Fibroblast of the aortic adventitia (primary cell): ENCODE measurements at places on chromosomes 11 and 22. TPM values are rescaled to one million over a fixed set of nuclear protein-coding genes. Genes with fewer than 3 reads are reported as not detected.

- DNase-seq: no peak
Observed at GRCh38 chr11:68367252-68367651, 54.9 kb downstream of the LRP5 start.

GRCh38 chr11:116422956-116423600, 349.7 kb downstream of the BUD13 start:
- DNase-seq: no peak

- no peak for DNase-seq
Observed at GRCh38 chr11:119586181-119586580, 142.8 kb downstream of the NECTIN1 start.

GRCh38 chr11:19419021-19419750, 178.4 kb upstream of the E2F8 start:
- peak; percentile 85 for DNase-seq

GRCh38 chr22:21632237-21632895, at the start of gene CCDC116:
Gene CCDC116 (plus strand): TSS chr22:21632760. CDS start chr22:21633182, 422 bp downstream.
- DNase-seq: no peak

GRCh38 chr22:19663286-19663815, 51.0 kb upstream of the SEPTIN5 start:
- DNase-seq: peak; percentile 95

GRCh38 chr22:29987137-29987536, 93.1 kb upstream of the HORMAD2 start:
- DNase-seq: no peak

- DNase-seq: peak; percentile 70
Observed at GRCh38 chr11:795634-796564, 2.2 kb downstream of the SLC25A22 start.

GRCh38 chr11:5703741-5704536, 14.3 kb downstream of the TRIM22 start:
- DNase-seq: no peak

GRCh38 chr22:19984851-19985811, 31.5 kb downstream of the ARVCF start:
- no peak for DNase-seq

DNA sequence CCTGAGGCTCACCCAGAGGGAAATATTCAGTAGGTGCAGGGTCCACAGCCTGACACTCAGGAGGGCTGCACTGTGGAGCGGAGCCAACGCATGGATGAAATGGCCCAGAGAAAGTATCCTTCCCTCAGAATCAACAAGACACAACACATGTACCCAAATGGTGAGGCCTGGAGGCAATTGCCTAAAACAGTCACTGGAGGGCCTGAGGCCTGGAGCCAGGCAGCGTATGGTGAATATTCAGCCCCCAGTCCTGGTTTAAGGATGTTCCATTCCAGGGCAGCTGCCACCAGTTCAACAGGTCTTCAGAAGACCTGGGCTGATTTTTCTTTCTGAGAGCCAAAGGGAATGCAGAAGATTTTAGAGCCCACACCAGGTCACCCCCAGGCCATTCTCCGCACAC, 264.8 kb downstream of the INSC start:
- no peak for DNase-seq

DNA sequence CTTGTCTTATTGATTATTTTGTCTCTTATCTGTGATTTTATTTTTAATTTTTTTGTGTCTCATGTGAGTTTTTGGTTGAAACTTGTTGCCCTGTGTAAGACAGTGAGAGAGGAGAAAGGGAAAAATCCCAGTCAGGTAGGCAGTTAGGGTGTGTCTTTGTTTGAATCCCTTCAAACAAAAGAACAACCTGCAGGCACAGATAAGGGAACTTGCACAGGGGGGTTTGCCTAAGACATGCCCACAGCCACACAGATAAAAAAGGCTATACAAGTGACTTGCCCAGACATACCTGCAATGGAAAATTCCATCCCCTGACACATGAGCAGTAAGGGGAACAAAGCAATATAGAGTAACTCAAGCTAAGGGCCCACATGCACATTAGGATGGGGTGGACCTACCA, 127.8 kb upstream of the PLET1 start:
- DNase-seq: no peak

- peak; percentile 5 for DNase-seq
Observed at GRCh38 chr11:44139565-44140330, 44.3 kb downstream of the EXT2 start.

GRCh38 chr11:72668629-72669347, 5.4 kb downstream of the PDE2A start:
- no peak for DNase-seq

GRCh38 chr11:95706974-95707387, 82.6 kb downstream of the FAM76B start:
- no peak for DNase-seq

DNA sequence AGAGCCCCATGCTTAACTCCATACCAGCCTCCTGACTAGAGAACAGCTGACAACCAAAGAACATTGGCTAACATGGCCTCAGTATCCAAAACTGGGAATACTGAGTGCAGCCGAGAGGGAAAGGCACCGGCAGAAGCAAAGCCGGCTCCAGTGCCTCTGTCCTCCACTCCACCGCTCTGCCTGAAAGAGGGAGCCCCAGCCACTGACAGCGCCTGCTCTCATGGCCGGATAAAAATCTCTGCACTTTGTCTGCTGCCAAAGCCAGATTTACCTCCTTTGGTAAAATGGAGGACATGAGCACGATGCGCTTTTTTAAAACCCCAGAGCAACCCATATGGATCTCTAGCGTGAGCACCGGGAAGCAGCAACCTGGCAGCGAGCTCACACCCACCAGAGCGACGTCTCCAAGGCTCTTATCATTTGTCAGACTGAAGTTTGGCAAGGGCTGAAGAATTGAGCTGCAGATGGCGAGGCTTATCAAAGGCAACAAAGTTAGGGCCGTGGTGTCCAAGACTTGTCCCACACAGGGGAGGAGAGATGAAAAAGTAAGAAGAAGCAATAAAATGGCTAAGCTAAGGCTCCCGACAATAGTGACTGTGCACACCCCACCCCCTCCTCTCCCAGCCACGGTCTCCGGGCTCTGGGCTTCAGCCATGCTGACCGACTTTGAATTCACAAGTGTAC, 71.4 kb downstream of the EFCAB6 start:
- DNase-seq: peak; percentile 30

GRCh38 chr11:125338886-125339811, 156.9 kb downstream of the FEZ1 start:
- DNase-seq: peak; percentile 77

- DNase-seq: no peak
Observed at GRCh38 chr22:27895600-27895999, 23.5 kb downstream of the PITPNB start.

DNA sequence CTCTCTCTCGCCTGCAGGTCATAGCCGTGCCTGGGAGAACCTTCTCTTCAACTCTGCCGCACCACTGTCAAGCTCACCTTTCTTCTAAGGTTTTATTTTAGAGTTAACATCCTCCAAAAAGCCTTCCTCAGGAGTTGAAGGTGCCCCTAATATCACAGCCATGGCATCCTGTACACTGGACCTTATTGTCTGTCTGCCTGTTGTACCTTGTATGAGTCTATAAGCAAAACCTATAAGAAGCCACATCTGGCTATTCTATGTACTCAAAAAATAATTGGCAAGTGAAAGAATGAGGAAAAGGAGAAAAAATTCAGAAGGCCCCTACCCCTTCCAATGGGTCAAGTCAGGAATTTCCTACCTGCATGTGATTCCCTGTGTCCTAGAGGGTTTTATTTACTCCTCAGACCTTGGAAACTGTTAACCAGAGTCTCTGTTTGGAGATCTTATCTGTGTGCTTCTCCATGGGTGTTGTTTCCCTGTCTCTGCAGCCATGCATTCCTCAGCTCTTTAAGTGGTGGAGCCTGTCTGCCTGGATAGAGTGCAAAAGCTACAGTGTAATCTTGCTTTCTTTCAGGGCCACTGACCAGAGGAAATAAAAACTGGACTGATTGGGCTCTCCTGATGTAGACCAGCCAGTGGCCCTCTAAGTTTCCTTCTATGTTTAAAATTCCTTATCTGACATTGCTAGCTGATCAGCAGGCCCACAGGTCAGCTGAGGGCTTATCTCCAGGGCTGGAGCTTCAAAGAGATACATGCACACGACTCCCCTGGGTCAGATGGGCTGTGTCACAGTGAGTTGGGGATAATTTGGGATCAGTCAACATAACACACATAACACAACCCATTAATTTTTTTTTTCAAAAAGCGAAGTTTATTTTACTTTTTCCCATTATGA, 37.6 kb upstream of the TMEM135 start:
- peak; percentile 73 for DNase-seq

GRCh38 chr11:128587415-128587814, at the start of gene ETS1:
Gene ETS1 (minus strand): TSS chr11:128587558. CDS start chr11:128573130, 14,428 bp downstream.
- DNase-seq: no peak

Gene SERPING1
- 64.9 and 77.0 TPM in 2 replicates for total RNA-seq

Gene KRTAP5-11
- not detected in 2 replicates for total RNA-seq

Gene LRRC74B
- not detected in 2 replicates for total RNA-seq

Gene SPDYC
- not detected in 2 replicates for total RNA-seq

Gene SAA4
- 0.27 TPM in 1 of 2 replicates, not detected in the other for total RNA-seq

Gene LMNTD2
- 0.36 TPM in 1 of 2 replicates, not detected in the other for total RNA-seq

Gene MYOD1
- total RNA-seq: not detected in 2 replicates

Gene CD248
- total RNA-seq: 99.1 and 193 TPM in 2 replicates

Gene TBX1
- 2.8 TPM in 1 of 2 replicates, not detected in the other for total RNA-seq

Gene RAB36
- total RNA-seq: 3.5 and 4.6 TPM in 2 replicates

Gene SHISAL1
- 0.98 and 11.4 TPM in 2 replicates for total RNA-seq

Gene IL10RA
- total RNA-seq: not detected in 2 replicates

Gene P2RX6
- total RNA-seq: 0.63 and 5.9 TPM in 2 replicates

Gene SSRP1
- 60.7 and 83.2 TPM in 2 replicates for total RNA-seq

Gene OR51Q1
- not detected in 2 replicates for total RNA-seq

Gene KCTD17
- 25.2 and 25.6 TPM in 2 replicates for total RNA-seq

Gene PDGFD
- total RNA-seq: 32.4 and 37.4 TPM in 2 replicates

Gene SYT12
- 0.09 TPM in 1 of 2 replicates, not detected in the other for total RNA-seq

Gene OR2AG2
- 0.09 and 0.33 TPM in 2 replicates for total RNA-seq

Gene RAB38
- 0.41 and 1.2 TPM in 2 replicates for total RNA-seq
